ENCODE measurements at places on chromosomes 12 and 14.
A peak's percentile ranks its signal among the peaks of the same experiment; 100 is the strongest.

GRCh38 chr14:49483268-49483667 lies 102.9 kb downstream of the RPS29 start:
- no peak for DNase-seq

GRCh38 chr12:130336723-130337487 lies 782 bp upstream of the PIWIL1 start:
- DNase-seq, result no peak

- no peak for DNase-seq
Observed at GRCh38 chr14:93967637-93968250, 8.6 kb downstream of the ASB2 start.

DNA sequence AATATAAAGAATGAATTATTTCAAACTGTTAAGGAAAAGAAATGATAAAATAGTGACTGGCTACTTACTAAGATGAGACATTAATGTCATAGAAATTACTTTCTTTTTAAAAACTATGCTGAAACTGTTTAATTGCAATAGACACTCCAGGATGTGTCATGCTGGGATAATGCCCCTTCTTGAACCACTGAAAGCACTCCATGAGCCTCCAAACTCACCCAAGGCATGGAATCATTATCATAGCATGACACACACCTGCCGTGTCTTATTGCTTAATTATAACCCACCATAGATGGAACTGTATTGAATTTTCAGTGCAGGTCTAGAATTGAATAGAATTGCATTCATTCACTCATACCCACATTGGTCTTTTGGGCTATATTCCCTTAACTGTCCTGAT lies 4.3 kb downstream of the MBIP start:
- no peak for DNase-seq

GRCh38 chr12:42575717-42576116 lies 13.8 kb downstream of the PRICKLE1 start:
- no peak for DNase-seq

DNA sequence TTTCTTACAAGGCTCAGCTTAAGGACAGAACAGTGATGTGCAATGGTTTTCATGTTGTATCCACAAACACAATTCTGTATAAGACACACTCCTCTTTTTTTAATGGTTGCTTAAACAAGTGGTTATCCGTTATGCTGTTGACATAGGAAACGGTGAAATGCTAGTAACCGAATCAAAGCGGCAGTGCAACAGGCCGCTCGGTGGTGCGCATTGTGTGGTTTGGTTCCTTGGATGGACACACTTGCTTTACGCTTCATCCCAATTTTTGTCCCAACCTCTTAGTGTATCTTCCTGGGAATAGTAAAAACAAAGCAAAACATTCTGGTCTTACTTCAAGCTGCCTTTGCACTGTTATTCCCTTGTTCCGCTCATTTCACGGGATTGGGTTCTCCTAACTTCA lies 650 bp upstream of the PTGER2 start:
- DNase-seq, result no peak

- peak; percentile 72 for DNase-seq
Observed at GRCh38 chr14:21070083-21070609, at the start of gene ARHGEF40. Gene ARHGEF40 (plus strand): TSS chr14:21070304. CDS start chr14:21070397, 93 bp downstream.

DNA sequence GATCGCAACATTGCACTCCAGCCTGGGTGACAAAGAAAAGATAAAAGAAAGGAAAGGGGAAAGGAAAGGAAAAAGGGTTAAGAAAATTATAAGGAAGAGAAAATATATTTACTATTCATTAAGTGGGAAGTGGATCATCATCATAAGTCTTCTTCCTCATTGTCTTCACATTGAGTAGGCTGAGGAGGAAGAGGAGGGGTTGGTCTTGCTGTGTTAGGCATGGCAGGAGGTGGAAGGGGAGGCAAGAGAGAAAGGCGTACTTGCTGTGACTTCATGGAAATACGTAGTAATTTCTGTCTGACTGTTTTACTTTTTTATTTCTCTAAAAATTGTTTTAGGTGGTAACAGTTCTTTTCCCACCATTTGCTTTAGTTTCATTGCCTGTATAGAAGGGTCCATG lies 26.2 kb downstream of the FAM177A1 start:
- no peak for DNase-seq

DNA sequence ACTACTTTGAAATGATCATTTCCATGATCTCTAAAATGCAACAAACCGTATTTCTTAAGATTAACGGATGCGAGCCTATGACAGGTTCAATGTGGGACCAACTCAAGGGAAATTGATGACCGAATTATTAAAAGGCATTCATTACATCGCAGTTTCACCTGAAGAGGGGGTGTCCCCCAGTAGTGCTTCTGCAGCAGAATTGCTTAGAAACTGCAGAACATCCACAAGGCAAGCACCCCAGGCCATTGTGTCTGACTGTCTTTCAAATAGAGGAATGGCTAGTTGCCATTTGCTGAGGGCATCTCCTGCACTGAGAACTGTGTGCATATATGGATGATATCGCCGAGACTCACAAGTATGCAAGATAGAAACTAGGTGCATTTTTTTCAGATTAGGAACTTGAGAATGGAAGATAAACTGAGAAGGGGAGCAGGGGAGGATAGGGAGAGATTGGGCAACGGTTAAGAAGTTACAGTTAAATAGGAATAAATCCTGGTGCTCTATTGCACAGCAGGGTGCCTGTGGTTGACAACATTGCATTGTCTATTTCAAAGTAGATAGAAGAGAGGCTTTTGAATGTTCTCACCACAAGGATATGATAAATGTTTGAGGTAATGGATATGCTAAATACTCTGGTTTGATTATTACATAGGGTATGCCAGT lies 234.3 kb upstream of the PLEKHG7 start:
- DNase-seq, result no peak

- DNase-seq, result no peak
Observed at GRCh38 chr14:104076743-104077142, 8.8 kb upstream of the ASPG start.

GRCh38 chr14:68623826-68624225 lies 169.0 kb downstream of the ZFP36L1 start:
- no peak for DNase-seq

- DNase-seq, result no peak
Observed at GRCh38 chr12:49366096-49366651, 1.1 kb upstream of the SPATS2 start.

Measured in hippocampal formation (tissue), 2 donors.